ENCODE measurements at places on chromosomes 2 and 18. TPM values are rescaled to one million over a fixed set of nuclear protein-coding genes. Genes with fewer than 3 reads are reported as not detected.

The SERPINB10 gene
- not detected for total RNA-seq

The PAX8 gene
- 160 TPM for total RNA-seq

The PPP1R1C gene
- total RNA-seq: 2.0 TPM

The MC4R gene
- not detected for total RNA-seq

The SDC1 gene
- 480 TPM for total RNA-seq

The GATA6 gene
- total RNA-seq: 12.6 TPM

- no peak for DNase-seq
These were observed 141.3 kb upstream of the ALKAL2 start for GRCh38 chr2:429142-429541.

DNA sequence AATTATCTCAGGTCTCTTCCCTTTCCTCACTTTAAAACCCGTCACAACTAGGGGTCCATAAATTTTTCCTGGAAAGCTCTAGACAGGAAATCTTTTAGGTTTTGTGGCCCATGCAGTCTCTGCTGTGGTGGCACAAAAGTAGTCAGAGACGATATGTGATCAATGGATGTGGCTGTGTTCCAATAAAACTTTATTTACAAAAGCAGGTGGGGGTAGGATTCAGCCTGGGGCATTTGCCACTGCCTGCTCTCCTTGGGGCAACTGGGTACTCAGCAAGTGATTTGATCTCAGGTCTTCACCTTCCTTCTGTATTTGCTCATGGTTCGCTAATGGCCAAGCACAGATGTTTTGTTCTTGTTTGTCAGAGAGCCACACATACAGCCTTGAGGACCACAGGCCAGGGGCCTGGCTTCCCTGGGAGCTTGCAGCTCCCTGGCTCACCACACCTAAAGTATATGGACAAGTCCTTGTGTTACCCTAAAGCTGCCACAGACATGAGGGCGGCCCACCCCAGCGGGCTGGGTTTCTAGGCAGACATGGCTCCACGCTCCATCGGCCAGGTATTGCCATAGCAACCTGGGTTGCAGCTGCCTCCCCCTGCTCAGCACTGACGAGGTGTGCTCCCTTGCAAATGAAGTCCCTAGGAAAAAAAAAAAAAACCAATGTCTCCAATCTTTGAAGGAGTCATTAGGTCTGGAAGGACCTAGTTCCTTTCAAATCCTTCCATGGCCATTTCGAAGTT, 89.7 kb upstream of the YWHAQ start:
- DNase-seq: no peak

DNA sequence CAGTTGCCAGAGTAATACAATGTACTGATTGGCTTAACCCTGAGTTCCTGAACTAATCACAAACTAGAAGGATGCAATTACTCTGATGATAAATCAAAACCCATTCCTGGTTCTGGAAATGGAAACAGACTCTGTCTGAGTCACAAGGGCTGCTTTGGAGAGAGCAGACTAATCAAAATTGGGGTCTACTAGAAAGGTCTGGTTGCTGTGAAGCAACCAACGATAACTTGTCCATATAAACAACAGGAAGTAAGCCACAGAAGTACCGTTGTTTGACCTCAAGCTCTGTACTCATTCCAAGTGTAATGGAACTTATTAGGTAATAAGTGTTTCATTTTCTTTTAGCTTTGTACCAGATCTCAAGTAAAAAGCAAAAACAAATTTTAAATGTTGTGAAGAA, 49.7 kb downstream of the RASGRP3 start:
- DNase-seq: no peak

- no peak for DNase-seq
These were observed 47.1 kb downstream of the IKZF2 start for GRCh38 chr2:213104092-213104902.

DNA sequence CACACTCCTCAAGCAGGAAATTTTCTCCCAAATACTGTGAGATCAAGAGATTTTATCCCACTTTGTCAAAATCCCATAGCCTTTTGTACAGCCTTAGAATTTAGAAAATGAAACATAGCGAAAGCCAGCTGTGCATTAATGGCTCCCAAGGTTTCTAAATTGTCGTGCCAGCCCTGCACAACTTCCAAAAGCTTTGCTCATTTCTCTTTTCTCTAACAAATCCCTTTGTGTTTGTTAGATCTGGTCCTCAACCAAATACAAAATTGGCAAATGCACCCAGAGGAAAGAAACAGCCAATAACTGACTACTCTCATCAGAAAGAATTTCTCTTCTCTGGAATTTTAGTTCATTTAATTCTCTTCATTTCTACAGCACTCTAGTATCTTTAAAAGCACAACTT, 361.1 kb downstream of the INSIG2 start:
- no peak for DNase-seq

- no peak for DNase-seq
These were observed 19.1 kb upstream of the NARS1 start for GRCh38 chr18:57640749-57641148.

DNA sequence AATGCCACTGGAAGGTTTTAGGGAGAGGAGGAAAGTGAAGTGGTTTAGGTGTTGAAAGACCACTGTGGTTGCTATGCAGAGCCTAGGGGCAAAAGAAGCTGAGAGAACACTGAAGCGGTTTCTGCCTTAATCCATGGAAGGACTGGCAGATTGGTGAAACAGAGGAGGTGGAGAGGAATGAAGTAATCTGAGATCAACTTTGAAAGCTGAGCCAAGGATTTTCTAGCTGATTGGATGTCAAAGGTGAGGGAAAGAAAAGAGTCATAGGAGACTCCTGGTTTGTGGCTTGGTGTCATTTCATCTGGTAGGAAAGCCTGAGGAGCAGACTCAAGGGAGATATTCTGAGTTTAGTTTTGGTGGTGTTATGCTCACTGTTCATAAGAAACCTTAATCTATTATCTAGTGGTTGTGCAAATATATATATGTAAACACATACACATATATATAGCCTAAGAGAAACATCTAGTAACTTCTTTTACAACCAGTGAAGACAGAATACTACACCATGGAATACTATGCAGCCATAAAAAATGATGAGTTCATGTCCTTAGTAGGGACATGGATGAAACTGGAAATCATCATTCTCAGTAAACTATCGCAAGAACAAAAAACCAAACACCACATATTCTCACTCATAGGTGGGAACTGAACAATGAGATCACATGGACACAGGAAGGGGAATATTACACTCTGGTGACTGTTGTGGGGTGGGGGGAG, 134.1 kb upstream of the CREB1 start:
- DNase-seq: no peak

DNA sequence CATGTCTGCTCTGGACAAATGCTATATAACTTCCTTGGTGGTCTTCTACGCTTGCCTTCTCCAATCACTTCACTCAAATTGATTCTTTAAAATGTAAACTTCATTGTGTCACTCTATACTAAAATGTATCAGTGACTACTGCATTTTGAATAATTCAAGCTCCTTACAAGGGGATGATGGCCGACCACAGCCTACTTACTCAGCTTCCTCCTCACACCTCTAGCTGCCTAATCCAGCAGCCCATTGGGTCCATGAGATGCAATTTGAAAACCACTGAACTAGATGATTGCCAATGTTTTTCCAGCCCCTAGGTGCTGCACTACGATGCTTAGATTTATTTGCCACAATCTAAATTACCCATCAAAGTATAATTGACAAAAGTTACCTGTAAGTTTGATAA, 120.7 kb downstream of the CTAGE1 start:
- no peak for DNase-seq
